ENCODE measurements at places on chromosomes 12 and 14.

DNA sequence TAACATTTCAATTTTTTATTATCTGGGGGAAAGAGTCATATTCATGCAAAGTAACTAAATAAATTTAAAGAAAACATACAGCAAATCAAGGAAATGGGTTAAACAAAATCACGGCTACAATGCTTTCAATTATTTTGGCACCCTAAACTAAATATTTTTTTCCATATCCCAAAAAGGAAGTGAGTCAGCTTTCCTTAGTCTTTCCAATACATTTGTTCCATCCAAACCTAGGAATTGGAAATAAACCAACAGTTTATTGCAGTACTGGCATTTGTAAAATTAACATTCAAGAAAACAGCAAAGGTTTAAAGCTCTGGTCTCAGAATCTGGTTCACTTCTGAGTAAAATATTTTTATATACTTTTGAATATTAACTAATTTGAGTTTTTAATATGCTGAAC lies 89.2 kb downstream of the BCL2L14 start:
- no peak for DNase-seq

DNA sequence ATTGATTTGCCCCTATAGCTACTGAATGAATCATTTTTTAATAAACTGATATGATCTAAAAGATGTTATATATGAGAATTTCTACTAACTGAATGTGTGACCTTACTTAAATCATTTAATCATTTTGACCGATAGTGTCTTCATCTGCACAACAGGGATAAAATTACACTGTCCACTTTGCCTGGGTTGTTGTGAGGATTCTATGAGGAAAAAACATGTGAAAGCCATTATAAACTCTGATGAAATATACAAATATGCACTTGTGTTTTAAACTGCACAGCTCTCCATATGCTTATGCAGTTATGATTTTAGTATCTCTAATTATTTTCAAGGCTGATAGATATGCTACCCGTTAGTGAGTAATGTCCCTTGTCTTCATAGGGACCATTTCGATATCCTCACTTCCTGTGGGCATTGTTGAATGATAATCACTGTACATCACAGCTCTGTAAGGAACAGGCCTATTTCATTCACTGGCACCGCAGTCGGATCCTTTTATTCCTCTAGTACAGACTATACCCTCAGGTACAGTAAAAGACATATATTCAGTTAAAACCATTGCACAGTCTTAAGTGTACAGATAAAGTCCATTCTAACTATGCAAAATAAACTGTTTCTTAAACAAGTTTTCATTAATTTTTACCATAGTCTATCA lies 88.7 kb upstream of the RAP1B start:
- DNase-seq = no peak

GRCh38 chr14:39303115-39303514 lies 69.4 kb downstream of the MIA2 start:
- DNase-seq = no peak

GRCh38 chr12:28424965-28425364 lies 234.7 kb downstream of the CCDC91 start:
- no peak for DNase-seq

GRCh38 chr12:119385659-119386058 lies 51.1 kb downstream of the CCDC60 start:
- no peak for DNase-seq

- DNase-seq = no peak
Observed at GRCh38 chr12:98587084-98587483, 6.4 kb upstream of the SLC25A3 start.

- DNase-seq = peak; percentile 63
Observed at GRCh38 chr14:80959496-80959895, 4.1 kb downstream of the TSHR start.

GRCh38 chr12:66688846-66689439 lies 10.1 kb upstream of the GRIP1 start:
- DNase-seq = no peak

DNA sequence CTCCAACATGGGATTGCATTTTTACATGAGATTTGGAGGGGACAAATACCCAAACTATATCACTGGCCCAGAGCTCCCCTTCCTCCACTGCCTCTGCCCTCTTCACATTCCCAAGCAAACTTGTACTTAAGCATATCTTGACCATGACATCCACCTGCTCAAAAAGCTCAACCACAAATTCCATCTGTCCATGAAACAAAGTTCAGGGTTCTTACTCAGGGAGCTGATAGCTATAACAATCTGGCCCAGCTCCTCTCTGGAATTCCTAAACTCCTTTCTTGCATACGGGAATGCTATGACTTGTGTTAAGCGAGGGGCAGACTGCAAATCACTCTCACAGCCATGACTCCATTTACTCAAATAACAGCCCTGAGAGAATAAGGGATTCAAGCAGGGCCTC lies 152.1 kb downstream of the GALC start:
- DNase-seq = no peak

GRCh38 chr14:61254808-61255526 lies 26.2 kb downstream of the TMEM30B start:
- DNase-seq = no peak

- DNase-seq = no peak
Observed at GRCh38 chr14:20327005-20327869, 5.8 kb downstream of the CCNB1IP1 start.

GRCh38 chr14:105071326-105071725 lies 6.1 kb upstream of the GPR132 start:
- peak; percentile 56 for DNase-seq

- no peak for DNase-seq
Observed at GRCh38 chr12:88308825-88309224, 166.7 kb downstream of the TMTC3 start.

GRCh38 chr14:34300330-34300729 lies 161.7 kb downstream of the SPTSSA start:
- no peak for DNase-seq

DNA sequence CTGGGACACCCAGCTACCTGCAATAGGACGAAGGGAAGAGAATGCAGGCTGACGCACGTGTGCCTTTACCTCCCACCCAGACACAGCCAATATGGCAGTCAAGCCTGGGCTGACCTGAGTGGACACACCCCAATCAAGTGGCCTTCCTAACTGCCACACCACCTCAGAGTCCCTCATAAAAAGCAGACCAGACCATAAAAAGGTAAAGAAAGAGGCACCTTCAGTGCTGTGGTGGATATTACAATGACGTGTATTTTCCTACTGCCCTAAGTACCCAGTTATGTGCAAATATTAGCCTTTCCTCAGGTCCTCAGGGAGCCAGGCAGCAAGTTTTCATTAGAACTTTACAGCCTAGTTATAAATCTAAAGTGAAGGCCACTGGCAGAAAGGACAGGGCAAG lies 75.8 kb downstream of the KCNK10 start:
- no peak for DNase-seq

- DNase-seq = no peak
Observed at GRCh38 chr14:30242744-30243143, 315.1 kb upstream of the PRKD1 start.

- no peak for DNase-seq
Observed at GRCh38 chr12:118500299-118500698, 123.9 kb downstream of the SUDS3 start.

DNA sequence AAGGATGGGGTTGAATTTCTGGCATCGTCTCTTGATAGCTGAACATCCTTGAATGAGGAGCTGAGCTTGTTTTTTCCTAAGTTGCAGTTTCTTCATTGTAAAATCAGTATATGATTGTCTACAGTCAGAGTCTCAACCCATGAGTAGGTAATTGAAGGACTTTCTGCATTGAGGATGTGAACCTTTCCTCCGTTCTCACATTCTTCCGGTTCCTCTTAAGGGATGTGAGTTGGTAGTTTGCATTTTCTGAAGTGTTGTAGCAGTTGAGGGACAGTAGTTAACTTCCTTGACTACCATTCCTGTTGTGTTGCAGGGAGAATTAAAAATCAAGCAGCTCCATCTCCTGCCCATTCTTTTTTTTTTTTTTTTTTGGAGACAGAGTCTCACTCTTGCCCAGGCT lies 19.1 kb downstream of the TPCN1 start:
- no peak for DNase-seq

- DNase-seq = no peak
Observed at GRCh38 chr14:61255968-61256367, 25.2 kb downstream of the TMEM30B start.
